ENCODE measurements at places on chromosomes 3 and 15. TPM values are rescaled to one million over a fixed set of nuclear protein-coding genes. Genes with fewer than 3 reads are reported as not detected.

The GNAI2 gene
- 242 TPM for total RNA-seq

The CYP1A2 gene
- total RNA-seq: not detected

The LYZL4 gene
- not detected for total RNA-seq

The ALDH1A3 gene
- total RNA-seq: not detected

The ITPKA gene
- total RNA-seq: 0.57 TPM

The SLC51B gene
- total RNA-seq: not detected

The RTP1 gene
- total RNA-seq: not detected

The SMCO1 gene
- not detected for total RNA-seq
